ENCODE measurements at places on chromosomes 6 and 20.

GRCh38 chr6:148550569-148550968 is 196.3 kb upstream of the UST start:
- DNase-seq = no peak

- DNase-seq = no peak
These were observed 83.4 kb downstream of the TCP11 start for GRCh38 chr6:35057449-35058357.

GRCh38 chr6:74814440-74814839 is 391.4 kb downstream of the COL12A1 start:
- no peak for DNase-seq

- no peak for DNase-seq
These were observed 1166.0 kb upstream of the GJE1 start for GRCh38 chr6:140966676-140967075.

DNA sequence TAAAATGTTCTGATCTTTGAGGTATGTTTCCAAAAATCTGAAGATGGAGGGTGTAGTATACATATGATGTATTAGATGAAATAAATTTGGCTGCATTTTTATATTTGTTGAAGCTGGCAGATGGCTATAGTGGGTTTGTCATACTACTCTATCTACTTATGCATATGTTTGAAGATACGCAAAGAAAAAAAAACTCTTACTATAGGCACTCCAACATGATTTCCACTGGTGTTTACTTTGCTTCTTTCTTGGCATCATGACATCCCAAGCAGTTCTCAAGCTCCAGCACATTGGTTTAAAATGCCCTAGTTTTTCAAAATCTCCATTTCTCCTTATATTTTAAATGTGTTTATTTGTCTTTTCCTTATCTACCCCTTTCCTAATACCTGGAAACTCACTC is 711.8 kb downstream of the PHF3 start:
- DNase-seq = no peak

- no peak for DNase-seq
These were observed 27.9 kb upstream of the TBC1D7 start for GRCh38 chr6:13355999-13356785.

GRCh38 chr6:77326029-77326428 is 137.3 kb downstream of the HTR1B start:
- no peak for DNase-seq

DNA sequence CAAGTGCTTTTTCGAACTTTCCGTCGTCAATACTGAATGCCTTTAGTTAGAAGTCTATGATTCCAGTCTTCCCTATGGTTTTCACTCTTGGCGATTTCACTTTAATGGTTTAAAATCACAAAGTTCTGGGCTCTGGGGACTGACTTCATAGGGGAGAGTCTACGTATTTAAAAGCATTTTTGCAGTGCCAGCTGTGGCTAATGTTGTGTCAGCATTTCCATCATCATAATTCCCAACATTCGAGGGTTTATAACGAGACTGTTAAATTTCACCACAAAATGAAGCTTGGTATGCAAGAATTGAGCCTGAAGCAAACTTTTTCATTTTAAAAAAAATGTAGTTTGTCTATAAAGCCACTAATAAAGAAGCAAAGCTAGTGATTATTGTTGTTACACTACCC is 242.7 kb downstream of the SOX4 start:
- DNase-seq = no peak

DNA sequence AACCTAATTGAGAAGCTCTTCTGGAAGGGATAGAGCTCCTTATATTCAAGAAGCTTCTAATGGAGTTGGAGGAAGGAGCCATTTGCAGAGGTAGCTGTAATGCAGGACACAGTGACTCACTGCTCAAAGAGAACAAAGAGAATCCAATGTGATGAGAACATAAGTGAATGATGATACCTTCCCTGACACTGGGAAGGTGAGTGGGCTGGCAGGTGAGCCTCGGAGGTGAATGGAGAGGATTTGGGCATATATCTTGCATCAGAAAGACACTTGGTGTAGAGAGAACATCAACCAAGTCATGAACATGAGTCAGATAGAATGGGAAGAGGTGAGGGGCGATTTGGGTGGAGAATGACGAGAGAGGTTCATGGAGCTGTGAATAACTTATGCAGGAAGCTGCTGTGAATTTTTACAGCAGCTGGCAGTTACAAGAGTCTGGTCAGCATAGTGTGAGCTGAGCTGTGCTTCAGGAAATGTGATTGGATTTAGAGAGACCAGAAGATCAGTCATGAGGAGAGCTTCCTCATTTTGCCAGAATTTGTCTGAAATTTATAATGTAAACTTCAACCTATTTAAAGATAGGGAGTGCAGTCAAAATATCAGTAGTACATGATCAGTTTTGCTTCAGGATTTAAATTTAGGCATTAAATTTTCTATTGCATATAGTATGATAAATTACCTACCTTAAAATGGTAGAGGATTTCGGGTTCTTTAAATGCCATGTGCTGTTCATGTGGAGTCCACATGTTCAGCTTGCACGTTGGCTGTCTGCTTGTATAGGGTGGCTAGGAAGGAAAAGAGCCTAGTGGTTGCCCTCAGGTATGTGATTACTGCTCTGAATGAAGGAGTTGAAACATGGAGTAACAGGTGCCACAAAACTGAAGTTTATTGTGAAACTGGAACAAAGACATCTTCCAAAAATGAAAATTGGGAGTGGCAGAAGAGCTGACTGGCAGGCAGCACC is 59.2 kb upstream of the KIF25 start:
- DNase-seq = no peak
